ENCODE measurements at places on chromosomes 1 and 21.

DNA sequence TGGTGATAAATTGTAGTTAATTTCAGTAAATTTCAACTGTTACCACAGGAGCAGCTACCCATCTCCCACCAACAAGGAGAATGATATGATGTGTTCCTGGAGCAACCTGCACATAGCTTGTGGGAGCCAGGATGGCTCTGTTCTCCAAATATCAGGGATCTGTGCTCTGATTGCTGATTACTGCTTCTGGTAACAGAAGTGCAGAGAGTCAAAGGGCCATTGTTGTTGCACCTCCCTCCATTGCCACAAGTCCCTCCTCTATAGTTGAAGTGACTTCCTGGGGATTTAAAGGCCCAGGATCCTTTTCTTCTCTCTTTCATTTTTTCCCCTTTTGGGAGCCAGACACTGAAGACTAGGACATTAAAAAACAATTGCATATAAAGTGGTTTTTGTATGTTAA, 51.6 kb upstream of the HPDL start:
- no peak for DNase-seq

- DNase-seq: no peak
These were observed 436.3 kb downstream of the PRDM2 start for GRCh38 chr1:14136152-14136763.

GRCh38 chr1:107949467-107950253, 15.3 kb downstream of the VAV3 start:
- DNase-seq: no peak

DNA sequence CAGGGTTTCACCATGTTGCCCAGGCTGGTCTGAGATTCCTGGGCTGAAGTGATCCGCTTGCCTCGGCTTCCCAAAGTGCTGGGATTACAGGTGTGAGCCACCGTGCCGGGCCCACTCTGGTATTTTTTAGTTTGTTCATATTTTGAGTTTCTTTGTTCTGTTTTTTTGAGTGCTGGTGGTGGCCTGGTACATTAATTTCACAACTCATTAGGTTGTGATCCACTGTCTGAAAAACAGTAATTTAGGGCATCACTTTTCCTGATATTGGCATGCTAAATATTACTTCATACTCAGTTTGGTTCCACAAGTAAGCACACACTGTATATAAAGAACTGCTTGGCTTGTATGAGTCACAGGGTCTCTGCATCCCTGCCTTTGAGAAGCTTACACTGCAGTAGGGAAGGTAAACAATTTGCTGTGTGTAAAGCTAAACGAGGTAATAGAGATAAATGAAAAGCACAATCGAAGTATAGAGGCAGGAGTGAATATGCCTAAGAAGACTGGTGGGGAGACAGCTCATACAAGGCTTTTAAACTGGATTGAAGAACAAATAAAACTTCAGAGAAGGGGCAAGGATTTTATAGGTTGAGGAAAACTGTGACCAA, 7.7 kb downstream of the SNX27 start:
- DNase-seq: no peak

- DNase-seq: no peak
These were observed 234.0 kb downstream of the NPHP4 start for GRCh38 chr1:5758000-5758858.

GRCh38 chr1:52825868-52826267, 16.7 kb upstream of the ZYG11A start:
- DNase-seq: no peak

DNA sequence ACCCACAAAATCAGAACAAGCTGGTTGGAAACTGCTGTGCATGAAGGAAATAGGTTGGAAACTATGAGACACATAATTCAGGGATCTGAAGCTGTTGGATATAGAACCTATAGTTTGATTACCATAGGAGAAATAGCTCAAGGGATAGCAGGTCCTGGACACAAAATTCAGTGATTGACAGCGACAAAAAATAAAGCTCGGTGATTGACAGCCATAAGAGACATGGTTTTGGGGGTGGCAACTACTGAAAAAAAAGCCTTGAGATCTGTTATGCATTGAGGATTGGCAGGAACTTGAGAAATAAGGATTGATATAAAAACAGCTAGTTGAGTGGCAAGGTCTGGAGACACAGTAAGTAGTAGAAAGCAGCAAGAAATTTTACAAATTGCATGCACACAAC, at the start of gene KRTAP25-1:
KRTAP25-1 (minus strand) TSS at position 300 of the 400 bp plus-strand sequence; CDS start at position 276, 24 bp downstream.
- no peak for DNase-seq

DNA sequence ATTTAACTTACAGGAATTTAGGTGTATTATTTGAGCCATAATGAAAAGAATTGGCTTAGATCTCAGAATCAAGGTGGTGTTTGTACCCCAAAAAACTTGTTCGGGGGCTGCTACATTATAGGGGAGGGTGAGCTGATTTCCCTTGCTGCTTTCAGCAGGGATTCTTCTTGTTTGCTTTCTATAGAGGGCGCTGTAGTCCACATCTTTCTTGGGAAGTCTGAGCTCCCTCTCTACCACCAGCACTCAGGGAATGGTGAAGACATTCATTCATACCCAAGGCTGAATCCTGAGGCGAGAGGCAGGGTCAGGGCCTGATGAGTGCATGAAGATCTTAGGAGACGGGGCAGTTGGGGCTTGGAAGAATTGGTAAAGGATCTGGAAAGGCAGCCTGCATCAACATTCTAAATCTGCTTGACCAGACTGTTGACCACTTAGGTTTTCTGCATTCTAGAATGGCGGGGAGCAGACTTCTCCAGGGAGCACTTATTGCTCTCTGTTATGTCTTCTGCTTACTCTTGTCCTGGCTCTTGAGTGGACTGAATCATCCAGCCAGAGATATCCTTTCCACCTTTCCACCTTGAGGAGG, 18.9 kb downstream of the SPATA46 start:
- no peak for DNase-seq

DNA sequence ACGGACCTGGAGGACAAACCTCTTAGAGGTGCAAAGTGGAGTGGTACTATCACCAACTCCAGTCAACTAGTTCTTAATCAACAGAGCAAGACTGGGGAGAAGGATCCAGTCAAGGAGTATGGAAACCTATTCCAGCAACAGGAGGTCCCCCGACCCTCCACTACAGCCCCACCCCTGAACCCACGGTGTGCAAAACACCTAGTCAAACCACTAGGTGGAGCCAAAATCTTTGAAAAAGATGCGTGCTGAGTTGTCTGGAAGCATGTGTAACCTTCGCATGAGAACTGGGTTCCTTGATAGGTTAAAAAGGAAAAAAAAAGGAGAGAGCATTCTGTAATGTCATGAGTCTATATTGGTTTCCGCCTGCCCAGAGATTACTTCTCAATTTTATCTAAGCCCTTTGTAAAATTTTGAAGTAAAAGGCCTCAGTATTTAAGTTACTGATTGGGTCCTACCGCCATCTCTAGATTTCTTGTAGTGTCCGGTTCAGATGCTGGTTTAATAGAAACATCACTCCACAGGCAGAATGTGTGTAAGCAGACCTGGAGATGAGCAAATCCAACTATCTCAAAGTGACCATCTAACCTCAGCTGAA, 81.9 kb upstream of the HAO2 start:
- no peak for DNase-seq

GRCh38 chr21:36021251-36021837, 39.0 kb downstream of the SETD4 start:
- DNase-seq: no peak

- no peak for DNase-seq
These were observed 20.2 kb downstream of the SDC3 start for GRCh38 chr1:30888391-30888790.

GRCh38 chr1:42679364-42679983, 2.7 kb upstream of the YBX1 start:
- DNase-seq: no peak

DNA sequence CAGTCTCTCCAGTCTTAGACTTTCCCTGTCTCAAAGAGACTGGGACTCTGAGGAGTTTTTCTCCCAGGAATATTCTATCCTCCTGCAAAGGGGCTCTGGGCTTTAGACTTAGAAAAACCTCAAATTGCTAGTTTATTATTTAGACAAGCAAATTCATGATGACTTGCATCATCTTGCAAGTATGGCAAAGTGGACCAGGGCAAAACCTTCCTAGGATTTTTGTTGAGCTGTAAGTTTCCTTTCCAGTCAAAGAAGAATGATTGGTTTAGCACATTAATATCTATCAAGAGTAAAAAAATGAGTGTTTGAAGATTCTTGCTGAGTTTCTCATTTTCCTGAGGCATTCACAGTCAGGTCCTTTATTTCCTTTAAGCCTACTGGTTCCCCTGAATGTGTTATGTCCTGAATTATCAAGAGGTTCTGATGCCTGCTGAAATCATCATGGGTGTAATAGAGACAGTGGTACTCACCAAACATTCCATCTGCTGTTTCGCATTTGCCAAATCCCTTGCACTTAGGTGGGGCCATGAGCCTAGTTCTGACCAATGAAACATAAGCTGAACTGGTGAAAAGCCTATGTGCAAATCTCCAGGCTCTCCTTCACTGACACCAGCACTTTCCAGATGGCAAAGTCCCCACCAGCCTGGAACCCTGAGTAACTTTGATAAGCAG, 25.2 kb upstream of the SPAG17 start:
- DNase-seq: no peak

DNA sequence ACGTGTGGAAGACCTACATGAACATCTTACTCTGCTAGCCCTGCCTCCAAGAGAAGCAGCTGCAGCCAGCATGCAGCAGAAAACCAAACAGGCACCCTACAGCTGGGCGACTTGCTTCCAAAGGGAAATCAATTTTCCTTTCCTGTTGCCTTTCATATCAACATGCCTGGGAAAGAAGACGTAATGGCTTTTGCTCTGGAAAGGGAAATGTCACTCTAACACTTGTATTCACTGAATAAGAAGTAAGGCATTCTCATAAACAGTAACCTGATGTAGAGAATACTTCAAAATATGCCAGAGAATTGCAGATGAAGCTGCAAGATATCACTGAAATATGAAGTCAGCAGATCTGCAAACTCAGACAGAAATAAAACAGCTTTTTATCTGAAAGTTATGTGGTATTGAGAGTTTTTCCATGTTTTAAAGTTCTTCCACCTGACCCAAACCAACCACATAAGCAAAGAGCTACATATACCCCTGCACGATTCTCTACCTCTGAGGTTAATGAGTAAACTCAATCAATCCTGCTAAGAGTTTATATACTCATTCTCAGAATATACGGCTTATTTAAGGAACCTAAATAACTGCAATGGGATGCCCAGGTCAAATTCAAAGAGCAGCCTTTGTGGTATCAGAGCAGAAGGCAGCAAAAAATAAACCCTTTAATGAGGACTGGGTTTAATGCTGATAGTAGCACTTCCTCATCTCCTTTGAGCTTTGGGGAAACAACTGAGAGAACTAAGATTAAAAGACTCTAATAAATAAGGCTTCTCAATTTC, 150.9 kb downstream of the RERE start:
- no peak for DNase-seq

GRCh38 chr1:10085076-10085475, 52.3 kb downstream of the UBE4B start:
- no peak for DNase-seq

DNA sequence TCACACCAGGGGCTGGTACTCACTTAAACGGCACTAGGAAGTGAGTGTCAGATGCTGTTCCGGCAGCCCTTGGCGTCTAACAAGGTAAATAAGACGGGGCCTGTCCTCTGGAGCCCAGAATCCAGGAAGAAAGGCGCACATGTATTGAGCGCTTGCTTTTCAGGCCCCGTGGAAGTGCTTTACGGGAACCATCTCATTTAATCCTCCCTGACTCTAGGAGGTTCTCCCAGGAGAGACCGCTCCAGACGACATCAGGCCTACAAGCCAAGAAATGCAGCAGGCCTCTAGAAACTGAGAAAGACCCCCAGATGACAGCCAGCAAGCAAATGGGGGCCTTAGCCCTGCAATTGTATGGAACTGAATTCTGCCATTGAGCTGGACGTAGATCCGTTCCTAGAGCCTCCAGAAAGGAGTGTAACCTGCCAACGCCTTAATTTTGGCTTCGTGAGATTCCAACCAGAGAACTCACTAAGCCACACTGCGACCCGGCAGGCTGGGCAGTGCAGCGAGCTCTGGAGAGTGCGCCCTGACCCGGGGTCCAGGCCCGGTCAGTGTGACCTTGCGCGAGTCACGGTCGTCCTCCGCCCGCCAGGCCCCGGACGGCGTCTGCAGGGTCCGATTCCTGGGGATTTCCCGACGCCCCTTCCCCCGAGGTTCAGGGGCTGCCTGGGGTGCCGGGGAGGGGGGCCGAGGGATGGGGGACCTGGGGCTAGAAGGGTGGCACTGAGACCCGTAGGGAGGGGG, 532 bp upstream of the MANEAL start:
- DNase-seq: no peak

DNA sequence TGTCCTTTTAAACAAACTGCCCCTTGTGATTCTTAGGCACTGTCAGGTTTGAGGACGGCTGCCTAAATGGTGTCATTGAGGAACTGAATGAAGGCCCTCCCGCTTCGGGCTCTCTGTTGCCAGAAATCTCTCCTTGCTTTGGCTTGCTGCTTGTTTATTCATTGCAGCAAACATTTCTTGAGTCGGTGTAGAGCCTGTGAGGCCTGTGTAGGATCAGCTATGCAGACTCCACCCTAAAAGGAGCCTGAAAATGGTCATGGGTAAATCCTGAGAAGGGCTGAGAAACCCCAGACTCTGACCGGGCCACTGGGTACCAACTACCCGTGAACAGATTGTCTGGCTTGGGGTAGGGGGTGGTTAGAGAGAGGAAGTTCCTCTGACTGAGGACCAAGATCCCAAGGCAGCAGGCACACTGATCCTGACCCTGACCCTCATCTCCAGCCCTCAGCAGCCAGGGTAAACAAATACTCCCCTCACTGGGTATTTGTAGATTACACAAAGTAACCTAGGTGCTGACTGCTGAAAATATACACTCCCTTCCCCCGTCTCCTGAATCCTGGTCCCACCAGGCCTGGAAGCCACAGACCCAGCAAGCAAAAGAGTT, 3.1 kb downstream of the IL6R start:
- DNase-seq: no peak

DNA sequence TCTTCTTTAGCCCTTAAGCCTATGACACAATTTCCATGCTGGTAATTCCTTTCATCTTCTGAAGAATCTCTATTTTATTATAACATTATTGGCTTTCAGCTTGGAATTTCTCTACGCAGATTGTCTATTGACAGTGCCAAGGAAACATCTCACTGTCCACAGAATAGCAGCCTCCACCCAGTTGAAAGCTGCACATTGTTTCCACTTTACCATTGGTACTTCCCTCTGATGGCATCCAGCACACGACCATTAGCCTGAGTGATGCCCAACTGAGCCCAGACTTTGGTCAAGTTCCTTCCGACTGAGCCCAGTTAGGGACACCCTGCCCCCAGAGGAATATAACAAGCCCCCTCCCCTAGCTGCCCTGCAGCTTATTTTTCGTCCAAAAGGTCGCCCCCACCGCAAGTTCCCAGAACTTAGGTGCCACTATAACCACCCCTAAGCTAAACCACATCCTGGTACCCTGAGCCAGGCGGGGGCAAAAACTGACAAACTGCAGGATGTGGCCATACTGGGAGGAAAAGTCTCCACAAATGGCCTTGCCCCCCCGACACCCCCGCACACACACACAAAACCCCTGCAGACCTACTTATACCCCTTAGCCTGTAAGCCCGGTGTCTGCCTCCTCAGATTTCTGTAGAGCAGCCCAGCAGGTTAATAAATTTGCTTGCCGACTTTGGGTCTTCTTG, 13.2 kb downstream of the GBP5 start:
- DNase-seq: peak; percentile 43

GRCh38 chr1:61585714-61586113, 139.2 kb downstream of the TM2D1 start:
- no peak for DNase-seq
